T-helper 22 cell (primary cell): ENCODE measurements at places on chromosomes 12 and 14.

GRCh38 chr12:46221255-46222128 is 47.4 kb downstream of the SLC38A1 start:
- DNase-seq: no peak

DNA sequence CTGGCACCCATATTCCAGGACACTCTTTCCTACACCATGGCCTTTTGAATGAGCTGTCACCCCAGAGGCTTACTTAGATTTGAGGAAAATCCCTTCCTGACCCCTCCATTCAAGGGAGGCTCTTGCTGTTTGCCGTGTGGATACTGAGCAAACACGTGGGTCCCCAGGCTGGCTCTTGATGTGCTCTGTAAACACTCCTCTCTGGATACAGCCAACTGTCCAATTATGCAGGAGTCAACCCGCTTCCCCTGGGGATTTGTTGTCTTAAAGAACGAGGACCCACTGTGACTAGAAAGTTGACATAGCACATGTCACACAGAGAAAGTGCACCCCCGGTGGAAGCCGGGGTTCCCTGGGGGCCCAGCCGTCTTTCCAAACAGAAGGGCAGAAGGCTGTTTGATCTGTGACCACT is 75.8 kb upstream of the CEP83 start:
- DNase-seq: no peak

DNA sequence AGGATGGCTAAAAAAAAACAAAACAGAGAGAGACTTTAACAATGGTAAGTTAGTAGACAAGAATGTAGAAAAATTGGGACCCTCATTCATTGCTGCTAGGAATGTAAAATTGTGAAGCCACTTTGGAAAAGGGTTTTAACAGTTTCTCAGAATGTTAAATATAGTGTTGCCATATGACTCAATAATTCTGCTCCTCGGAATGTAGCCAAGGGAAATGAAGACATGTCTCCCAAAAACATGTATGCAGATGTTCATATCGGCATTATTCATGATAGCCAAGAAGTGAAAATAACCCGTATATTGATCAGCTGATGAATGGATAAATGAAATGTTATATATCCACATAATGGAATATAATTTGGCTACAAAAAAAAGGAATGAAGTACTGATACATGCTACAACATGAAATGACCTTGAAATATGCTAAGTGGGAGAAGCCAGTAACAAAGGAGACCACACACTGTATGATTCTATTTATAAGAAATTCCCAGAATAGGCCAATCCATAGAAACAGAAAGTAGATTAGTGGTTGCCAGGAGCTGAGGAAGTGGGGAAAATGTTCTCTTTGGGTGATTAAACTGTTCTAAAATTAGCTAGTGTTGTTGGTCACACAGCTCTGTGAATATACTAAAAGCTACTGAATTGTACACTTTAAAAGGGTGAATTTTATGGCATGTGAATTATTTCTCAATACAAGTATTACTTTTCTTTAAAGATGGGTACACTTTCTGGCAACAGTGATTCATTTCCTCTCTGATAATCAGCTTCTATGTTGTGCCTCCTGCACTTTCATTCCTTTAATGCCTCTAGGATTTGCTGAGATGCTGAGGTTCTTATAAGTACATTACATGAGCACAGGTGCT is 132.5 kb downstream of the DAAM1 start:
- no peak for DNase-seq

GRCh38 chr12:114439261-114439683 is 33.3 kb upstream of the TBX5 start:
- no peak for DNase-seq
